ENCODE measurements at places on chromosomes 1 and 21.
A peak's percentile ranks its signal among the peaks of the same experiment; 100 is the strongest.

DNA sequence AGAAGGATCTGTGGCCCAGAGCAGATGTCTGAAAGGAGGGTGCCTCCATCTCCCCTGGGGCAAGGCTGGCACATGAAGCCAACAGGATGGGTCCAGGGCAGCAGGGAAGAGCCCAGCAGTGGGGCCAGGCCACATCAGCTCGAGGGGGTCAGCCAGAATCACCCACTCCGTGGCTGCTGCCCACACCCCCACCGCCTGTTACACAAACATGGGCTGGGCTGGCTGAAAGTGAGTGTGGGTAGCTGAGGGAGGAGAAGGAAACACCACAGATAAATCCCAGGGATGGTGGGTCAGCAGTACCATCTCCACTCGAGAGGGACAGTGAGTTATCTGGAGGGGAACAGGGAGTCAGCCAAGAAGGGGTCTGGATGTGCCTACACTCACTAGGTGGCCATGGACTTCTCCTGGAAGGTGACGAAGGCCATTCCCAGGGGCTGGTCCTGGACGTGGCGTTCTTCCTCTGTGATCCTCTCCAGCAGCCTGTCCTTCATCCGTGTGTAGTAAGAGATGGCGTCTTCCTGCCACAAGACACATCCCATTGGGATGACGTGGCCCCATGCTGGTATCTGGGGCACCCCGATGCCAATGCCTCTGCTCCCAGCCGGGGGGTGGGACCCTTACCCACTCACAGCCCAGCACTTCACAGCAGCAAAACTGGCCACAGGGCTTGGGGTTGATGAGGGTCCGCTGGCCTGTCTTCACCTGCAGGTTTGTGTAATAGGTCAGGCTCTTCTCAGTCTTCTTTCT is 20.2 kb downstream of the TMEM63A start:
- peaks cover 31% of the 10 kb centered on the region for H3K4me1 ChIP-seq
- no peaks in the 10 kb centered on the region for H3K27me3 ChIP-seq
- no peak overlapping the region for H3K4me3 ChIP-seq
- H3K36me3 ChIP-seq = peaks cover 42% of the 10 kb centered on the region
- H3K27ac ChIP-seq = peak overlapping the region; percentile 30

- peaks cover 17% of the 10 kb centered on the region for H3K27me3 ChIP-seq
- H3K4me1 ChIP-seq = peaks cover 14% of the 10 kb centered on the region
- no peak for DNase-seq
- no peaks in the 10 kb centered on the region for H3K36me3 ChIP-seq
- no peak overlapping the region for H3K27ac ChIP-seq
These were observed 197.9 kb upstream of the COA6 start for GRCh38 chr1:234175363-234175762.

GRCh38 chr1:179476484-179476883 is 99.3 kb downstream of the NPHS2 start:
- no peak overlapping the region for H3K27ac ChIP-seq
- no peaks in the 10 kb centered on the region for H3K4me1 ChIP-seq
- no peak overlapping the region for H3K4me3 ChIP-seq
- peaks cover 3% of the 10 kb centered on the region for H3K36me3 ChIP-seq
- H3K27me3 ChIP-seq = peaks cover 2% of the 10 kb centered on the region

DNA sequence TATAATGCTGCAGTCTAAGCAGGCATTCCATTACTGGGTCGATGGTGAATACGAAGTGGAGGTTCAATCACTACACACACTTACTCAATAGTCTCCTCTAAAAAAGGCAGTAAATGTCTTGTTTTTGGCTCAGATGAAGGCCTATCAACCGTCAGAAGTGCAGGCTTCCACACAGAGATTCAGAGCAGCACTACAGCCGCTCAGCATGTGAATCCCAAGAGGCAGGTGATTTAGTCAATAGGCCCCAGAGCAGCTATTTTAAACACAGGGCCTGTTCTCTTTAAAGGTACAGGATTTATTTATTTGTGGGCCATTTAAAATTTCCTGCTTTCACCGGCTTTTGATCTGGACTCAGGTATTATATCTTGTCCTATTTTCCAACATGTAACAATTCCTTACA is 293.7 kb downstream of the RGS7 start:
- no peaks in the 10 kb centered on the region for H3K27me3 ChIP-seq
- H3K4me3 ChIP-seq = no peak overlapping the region
- H3K27ac ChIP-seq = no peak overlapping the region
- DNase-seq = no peak
- H3K36me3 ChIP-seq = no peaks in the 10 kb centered on the region

DNA sequence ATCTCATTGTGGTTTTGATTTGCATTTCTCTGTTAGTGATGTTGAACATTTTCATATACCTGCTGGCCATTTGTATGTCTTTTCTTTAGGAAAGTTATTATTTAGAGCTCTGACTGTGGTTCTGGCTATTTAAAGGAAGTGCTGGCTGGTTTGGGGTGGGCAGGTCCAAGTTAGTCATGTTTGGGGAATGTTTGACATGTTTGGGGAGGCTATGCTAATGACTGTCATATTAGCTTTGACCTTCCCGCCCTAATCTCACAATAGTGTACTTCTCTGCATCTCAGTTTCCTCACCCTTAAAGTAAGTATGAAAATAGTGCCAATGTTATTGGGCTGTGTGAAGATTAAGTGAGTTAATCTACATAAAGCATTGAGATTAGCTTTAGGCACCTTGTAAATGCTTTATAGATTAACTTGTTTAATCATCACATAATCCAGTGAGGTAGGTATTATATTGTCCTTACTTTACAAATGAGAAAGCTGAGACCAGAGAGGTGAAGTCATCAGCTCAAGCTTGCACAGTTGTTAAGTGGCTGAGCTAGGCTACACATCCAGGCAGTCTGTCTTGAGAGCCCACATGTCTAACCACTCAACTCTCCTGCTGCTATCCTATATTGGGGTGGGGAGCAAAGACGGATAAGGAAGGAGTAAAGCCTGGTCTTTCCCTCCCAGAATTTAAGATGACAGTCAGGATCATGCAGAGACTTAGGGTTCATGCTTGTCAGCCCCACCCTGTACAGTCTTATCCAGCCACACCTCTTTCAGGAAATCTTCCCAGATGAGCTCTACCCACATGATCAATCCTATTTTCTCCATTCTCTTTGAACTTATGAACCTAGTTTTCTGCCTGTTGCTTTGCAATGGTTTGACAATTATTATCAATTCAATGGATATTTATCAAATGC is 22.8 kb upstream of the CRNN start:
- no peaks in the 10 kb centered on the region for H3K4me1 ChIP-seq
- peaks cover 24% of the 10 kb centered on the region for H3K27me3 ChIP-seq
- H3K36me3 ChIP-seq = no peaks in the 10 kb centered on the region
- DNase-seq = no peak
- H3K4me3 ChIP-seq = no peak overlapping the region

- H3K27ac ChIP-seq = peak overlapping the region; percentile 22
- DNase-seq = peak; percentile 64
- H3K4me3 ChIP-seq = no peak overlapping the region
- H3K36me3 ChIP-seq = peaks cover 18% of the 10 kb centered on the region
- peaks cover 23% of the 10 kb centered on the region for H3K4me1 ChIP-seq
These were observed 12.4 kb downstream of the ARPC5 start for GRCh38 chr1:183622884-183623785.

DNA sequence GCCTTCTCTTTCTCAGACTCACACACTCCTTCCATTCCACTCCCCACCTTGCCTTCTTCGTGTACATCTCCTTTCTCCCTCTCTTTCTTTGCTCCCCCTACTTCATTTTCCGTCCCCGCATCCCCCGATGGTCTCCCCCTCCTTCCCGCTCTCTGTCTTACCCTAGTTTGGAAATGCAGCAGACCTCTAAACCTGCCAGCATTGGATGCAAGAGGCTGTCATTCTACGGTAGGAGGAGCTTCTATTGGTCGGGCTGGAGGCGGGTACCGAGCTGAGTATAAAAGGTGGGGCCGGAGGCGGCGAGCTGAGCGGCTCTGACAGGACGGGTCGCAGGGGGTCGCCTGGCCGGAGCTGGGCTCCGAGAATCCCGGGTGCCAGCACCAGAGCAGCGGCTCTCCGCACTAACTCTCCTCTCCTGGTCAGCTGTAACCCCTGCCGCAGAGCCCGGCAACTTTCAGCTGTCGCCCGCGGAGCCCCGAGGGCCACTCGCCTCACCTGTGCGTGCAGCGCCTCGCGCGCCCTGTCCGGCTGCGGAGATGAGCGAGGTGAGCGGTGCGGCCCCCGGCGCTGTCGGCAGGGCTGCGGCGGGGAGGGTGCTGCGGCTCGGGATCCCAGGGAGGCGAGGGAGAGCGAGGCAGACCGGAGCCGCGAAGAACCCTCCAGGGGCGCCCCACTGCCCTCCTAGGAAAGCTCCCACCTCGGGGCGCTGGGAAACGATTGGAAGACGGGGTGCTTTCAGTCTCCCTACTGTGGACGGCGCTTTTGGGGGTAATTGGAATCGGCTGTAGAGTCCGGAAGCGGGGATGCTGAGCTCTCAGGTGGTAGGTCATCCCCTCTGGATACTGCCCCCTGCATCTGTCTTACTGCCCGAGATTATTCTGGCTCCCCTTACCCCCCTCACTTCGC is at the start of gene PCP4L1:
Gene PCP4L1, plus strand, starts transcription at position 307 of the 906 bp plus-strand sequence. Its CDS starts 230 bp downstream, at position 537.
- H3K27me3 ChIP-seq = peaks cover 48% of the 10 kb centered on the region
- peak; percentile 58 for DNase-seq
- H3K36me3 ChIP-seq = peaks cover 14% of the 10 kb centered on the region
- H3K27ac ChIP-seq = no peak within 1 kb of the TSS
- peak within 1 kb of the TSS; percentile 34 for H3K4me3 ChIP-seq

- DNase-seq = no peak
- peaks cover 78% of the 10 kb centered on the region for H3K4me1 ChIP-seq
- peak overlapping the region; percentile 75 for H3K27ac ChIP-seq
- H3K4me3 ChIP-seq = no peak overlapping the region
- peaks cover 36% of the 10 kb centered on the region for H3K36me3 ChIP-seq
- H3K27me3 ChIP-seq = no peaks in the 10 kb centered on the region
These were observed 11.9 kb downstream of the RAP1A start for GRCh38 chr1:111631502-111631901.

DNA sequence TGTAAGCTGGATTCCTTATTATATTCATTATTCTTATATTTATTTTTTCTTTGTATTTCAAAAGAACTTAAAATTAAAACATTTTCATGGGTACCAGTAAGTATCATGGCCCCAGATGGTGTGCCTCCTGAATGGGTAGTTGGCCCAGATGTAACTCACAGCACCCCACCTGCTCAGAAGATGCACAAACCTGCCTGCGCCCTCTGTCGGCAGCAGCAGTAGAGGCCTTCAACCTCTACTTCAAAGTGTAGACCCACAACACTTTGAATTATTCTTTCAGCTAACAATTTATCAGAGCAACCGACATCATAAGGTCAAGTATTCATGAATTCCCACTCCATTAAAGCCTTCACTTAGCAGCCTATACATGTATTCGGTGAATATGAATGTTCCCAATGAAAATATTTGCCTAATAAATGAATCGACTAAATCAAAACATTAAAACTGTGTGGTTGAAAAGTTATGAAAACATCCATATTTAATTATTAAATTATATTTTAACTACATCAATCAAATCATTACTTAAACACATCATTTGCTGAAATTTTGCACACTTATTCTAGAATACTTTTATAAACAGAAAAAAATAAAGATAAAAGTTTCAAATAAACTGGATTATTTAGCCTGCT is 25.4 kb downstream of the PIGM start:
- H3K27ac ChIP-seq = no peak overlapping the region
- H3K36me3 ChIP-seq = no peaks in the 10 kb centered on the region
- peak; percentile 87 for DNase-seq
- no peak overlapping the region for H3K4me3 ChIP-seq

- no peak for DNase-seq
- H3K36me3 ChIP-seq = no peaks in the 10 kb centered on the region
- peaks cover 2% of the 10 kb centered on the region for H3K27me3 ChIP-seq
- H3K4me1 ChIP-seq = no peaks in the 10 kb centered on the region
- no peak overlapping the region for H3K4me3 ChIP-seq
- no peak overlapping the region for H3K27ac ChIP-seq
These were observed 138.9 kb downstream of the IGSF21 start for GRCh38 chr1:18246543-18246942.

DNA sequence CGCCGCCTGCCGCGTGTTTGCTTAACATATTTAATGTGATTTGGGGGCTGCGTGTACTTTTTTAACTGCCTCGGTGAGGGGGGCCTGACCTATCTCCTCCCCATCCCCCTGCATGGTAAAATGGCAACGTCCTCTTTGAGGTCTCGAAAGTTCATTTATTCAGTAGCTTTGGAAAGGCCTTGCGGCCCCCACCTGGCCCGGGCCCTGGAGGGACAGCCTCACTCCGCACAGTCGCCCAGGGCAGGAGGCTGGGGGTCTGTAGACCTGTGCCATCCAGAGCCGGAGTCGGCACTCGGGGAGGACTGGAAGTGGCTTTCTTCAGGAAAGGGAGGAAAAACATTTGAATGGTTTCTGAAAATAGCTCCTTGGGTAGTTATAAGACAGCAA is 38.0 kb upstream of the ACTRT2 start:
- no peak for DNase-seq
- H3K36me3 ChIP-seq = no peaks in the 10 kb centered on the region
- H3K27ac ChIP-seq = no peak overlapping the region
- H3K4me1 ChIP-seq = no peaks in the 10 kb centered on the region

DNA sequence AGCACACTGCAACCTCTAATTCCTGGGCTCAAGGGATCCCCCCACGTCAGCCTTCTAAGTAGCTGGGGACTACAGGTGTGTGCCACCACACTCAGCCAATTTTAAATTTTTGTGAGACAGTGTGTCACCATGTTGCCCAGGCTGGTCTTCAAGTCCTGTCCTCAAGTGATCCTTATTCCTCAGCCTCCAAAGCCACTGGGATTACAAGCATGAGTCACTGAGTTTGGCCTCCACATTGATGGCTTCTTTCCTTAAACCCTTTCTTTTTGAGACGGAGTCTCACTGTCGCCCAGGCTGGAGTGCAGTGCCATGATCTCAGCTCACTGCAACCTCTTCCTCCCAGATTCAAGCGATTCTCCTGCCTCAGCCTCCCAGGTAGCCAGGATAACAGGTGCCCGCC is 7.6 kb downstream of the KPNA6 start:
- no peak overlapping the region for H3K4me3 ChIP-seq
- peaks cover 56% of the 10 kb centered on the region for H3K4me1 ChIP-seq
- no peaks in the 10 kb centered on the region for H3K27me3 ChIP-seq
- DNase-seq = no peak

- no peak overlapping the region for H3K4me3 ChIP-seq
- DNase-seq = no peak
- no peaks in the 10 kb centered on the region for H3K36me3 ChIP-seq
- H3K27me3 ChIP-seq = no peaks in the 10 kb centered on the region
These were observed 5.9 kb downstream of the RGS16 start for GRCh38 chr1:182598296-182598695.

DNA sequence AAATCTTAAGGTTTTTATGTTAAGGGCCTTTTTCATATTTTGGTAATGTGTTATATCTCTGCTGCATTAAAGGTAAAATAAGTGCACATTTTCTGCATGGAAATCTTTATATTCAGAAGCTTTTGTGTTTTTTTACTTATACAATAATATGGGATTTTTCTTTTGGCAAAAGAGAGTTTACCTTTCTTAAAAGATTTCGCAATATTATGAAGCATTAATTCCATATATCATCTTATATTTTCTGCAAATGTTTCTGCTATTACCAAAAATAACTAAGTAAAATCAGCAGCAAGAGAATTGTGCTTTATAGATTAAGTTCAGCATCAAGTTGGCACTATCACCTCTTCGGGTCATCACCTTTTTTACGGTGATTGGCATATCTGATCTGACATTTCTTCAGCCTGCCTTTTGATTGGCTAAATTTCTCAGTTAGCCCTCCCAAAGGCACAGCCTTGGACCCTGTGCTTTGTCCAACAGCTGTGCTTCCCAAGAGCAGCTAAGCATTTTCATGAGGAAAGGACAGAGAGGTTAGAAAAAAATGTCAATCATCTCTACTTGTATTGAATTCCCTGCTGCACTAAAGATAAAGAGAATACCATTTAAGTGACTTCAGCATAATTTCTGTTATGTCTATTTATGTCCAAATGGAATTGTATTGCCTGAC is 767.1 kb upstream of the PRMT6 start:
- no peaks in the 10 kb centered on the region for H3K36me3 ChIP-seq
- DNase-seq = no peak
- H3K4me3 ChIP-seq = no peak overlapping the region
- H3K4me1 ChIP-seq = no peaks in the 10 kb centered on the region
- no peak overlapping the region for H3K27ac ChIP-seq
- no peaks in the 10 kb centered on the region for H3K27me3 ChIP-seq

Measured in activated CD8-positive, alpha-beta T cell treated with anti-CD3 and anti-CD28 coated beads for 36 hours (primary cell).